Skin of body (tissue), 3 donors: ENCODE measurements at places on chromosomes 12 and 14. TPM values are rescaled to one million over a fixed set of nuclear protein-coding genes. Genes with fewer than 3 reads are reported as not detected.

DNA sequence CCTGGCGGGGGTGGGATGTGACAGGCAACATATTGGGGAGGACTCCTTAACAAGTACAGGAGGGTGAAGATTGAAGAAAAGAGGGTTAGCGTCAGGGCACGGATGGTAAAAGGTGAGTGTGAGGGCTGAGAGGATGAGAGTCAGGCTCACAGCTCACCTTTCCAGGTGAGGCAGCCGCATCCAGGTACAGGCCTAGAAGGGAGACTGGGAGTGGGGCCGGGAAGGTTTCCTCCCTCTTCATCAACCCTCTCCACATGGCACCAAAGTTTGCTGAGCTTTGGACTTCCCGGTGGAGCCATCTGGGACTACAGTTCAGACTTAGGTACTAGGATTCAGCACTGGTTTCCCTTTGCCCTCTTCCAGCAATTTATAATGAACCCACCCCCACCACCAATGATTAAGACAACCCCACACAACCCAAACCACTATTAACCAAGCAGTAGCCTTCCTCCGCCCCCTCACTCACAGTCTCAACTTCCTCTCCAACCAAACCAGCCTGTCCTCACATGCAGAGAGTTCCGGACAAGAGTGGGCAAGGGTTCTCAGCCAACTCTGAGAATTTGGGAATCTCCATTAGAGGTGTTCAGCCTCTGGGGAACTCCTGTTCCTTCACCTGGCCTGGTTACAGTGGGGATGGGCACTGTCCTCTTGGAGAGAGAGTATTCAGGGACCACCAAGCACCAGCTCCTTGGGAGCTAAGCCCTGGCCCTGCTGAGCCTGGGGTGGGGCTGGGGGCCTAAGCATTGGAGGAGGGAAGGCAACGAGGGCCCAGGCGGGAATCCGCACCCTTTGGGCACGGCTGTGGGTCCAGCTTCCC is 2.4 kb upstream of the HOXC4 start:
- DNase-seq: no peak

GRCh38 chr12:57830393-57830792 is 11.9 kb upstream of the AVIL start:
- DNase-seq: no peak

DNA sequence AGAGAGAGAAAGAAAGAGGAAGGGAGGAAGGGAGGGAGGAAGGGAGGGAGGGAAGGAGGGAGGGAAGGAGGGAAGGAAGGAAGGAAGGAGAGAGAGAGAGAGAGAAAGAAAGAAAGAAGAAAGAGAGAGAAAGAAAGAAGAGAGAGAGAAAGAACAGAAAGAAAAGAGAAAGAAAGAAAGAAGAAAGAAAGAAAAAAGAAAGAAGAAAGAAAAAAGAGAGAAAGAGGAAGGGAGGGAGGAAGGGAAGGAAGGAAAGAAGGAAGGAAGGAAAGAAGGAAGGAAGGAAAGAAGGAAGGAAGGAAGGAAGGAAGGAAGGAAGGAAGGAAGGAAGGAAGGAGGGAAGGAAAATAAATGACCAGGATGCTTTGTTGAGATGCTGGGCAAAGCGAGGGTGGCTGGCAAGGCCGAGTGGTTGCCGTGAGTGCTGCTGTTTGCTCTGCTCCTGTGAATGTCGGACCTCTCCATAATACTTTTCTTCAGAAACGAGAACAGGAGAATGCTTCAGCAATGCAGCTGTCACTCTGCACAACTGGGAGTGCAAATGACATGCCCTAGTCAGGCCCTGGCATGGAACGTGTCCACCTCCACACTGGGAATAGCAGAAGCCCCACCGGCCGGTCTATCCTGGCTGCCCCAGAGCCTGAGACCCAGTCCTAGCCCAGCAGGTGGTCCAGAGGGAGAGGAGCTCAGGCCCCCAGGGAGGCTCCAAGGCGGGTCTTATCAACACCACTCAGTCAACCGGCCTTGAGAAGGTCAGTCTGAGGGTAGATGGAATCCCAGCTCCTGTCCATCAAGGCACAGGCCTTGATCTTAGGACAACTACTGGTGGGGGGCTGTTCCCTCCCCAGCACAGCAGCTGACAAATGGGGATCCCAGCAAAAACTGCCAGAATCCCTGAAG is 25.1 kb upstream of the EIF5 start:
- no peak for DNase-seq

Gene P3H3
- total RNA-seq: 28.4 TPM

Gene MYO1H
- total RNA-seq: 2.4 TPM
